Activated T-helper 1 cell treated with anti-CD3 and anti-CD28 coated beads, Interleukin-12 subunit alpha, Interleukin-12 subunit beta, Interleukin-2, Interleukin-4 antibody, amounts not matched to agents 30 ng/mL and 10 ng/mL and 1 ng/mL, durations not matched to agents 14 hours and 24 hours and 36 hours (primary cell): ENCODE measurements at places on chromosomes 7 and 10.

DNA sequence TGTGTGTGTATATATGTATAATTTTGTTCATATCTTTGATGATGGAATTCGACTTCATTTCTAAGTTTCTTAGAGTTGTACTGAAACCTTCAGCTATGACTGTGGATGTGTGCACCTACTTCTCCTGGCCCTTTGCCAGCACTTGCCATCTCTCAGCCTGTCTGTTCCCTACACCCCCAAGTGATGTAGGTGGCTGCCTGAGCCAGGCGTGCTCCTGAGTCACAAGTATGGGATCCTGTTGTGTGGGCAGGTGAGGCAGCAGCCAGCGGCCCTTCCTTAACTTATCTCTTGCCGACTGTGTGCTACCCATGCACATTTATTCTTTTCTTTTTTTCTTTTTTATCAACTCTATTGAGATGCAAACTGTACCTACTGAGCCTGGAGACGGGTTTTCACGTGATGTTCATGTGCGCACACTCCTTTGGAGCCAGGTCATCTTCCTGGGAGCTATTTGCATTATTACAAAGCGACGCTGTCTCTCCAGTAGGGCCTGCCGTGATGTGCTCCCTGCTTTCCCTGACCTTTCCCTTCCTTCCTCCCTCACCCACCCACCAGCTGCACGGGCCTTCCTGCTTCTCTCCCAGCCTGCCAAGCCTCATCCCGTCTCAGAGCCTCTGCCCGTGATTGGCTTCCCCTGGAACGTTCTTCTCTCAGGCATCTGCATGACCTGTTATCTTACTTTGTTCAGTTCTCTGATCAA lies 31.3 kb upstream of the GALNT11 start:
- H3K4me3 ChIP-seq: no peak overlapping the region
- no peak overlapping the region for H3K27ac ChIP-seq
- H3K4me1 ChIP-seq: no peaks in the 10 kb centered on the region
- DNase-seq: no peak
- peaks cover 27% of the 10 kb centered on the region for H3K27me3 ChIP-seq

- H3K4me3 ChIP-seq: no peak overlapping the region
- no peak overlapping the region for H3K27ac ChIP-seq
- H3K27me3 ChIP-seq: no peaks in the 10 kb centered on the region
These were observed 119.9 kb downstream of the ADCYAP1R1 start for GRCh38 chr7:31171984-31172383.

DNA sequence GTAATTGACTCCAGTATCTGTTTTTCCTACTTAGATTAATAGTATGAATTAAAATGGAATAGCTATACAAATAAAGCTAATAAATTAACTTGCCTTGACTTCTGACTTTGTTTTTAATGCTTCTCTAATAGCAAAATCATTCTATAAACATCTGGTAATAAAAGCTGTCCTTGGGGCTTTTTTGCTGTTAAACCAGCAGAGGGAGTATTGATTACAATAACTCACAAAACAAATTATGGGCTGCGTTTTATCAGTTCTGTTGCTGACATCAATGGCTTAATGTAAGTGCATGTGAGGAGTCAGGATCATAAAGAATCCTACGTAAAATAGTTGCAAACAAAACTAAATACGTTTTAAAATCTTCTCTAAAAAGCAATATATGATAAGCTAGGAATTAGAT lies 667.8 kb downstream of the PCDH15 start:
- no peaks in the 10 kb centered on the region for H3K4me1 ChIP-seq
- H3K36me3 ChIP-seq: no peaks in the 10 kb centered on the region
- no peaks in the 10 kb centered on the region for H3K27me3 ChIP-seq
- H3K4me3 ChIP-seq: no peak overlapping the region
- H3K27ac ChIP-seq: no peak overlapping the region

DNA sequence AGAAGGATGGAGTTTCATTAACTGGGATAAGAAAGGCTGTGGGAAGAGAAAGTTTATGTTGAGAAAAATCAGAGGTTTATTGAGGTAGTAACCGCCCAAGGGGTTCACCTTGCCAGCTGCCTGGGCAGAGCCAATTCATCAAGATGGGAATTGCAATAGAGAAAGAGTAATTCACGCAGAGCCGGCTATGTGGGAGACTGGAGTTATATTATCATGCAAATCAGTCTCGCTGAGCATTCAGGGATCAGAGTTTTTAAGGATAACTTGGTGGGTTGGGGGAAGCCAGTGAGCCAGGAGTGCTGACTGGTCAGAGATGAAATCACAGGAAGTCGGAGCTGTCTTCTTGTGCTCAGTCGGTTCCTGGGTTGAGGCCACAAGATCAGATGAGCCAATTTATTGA lies 70.6 kb downstream of the MALRD1 start:
- no peaks in the 10 kb centered on the region for H3K36me3 ChIP-seq
- no peaks in the 10 kb centered on the region for H3K27me3 ChIP-seq
- H3K4me1 ChIP-seq: no peaks in the 10 kb centered on the region
- no peak overlapping the region for H3K4me3 ChIP-seq
- no peak overlapping the region for H3K27ac ChIP-seq

DNA sequence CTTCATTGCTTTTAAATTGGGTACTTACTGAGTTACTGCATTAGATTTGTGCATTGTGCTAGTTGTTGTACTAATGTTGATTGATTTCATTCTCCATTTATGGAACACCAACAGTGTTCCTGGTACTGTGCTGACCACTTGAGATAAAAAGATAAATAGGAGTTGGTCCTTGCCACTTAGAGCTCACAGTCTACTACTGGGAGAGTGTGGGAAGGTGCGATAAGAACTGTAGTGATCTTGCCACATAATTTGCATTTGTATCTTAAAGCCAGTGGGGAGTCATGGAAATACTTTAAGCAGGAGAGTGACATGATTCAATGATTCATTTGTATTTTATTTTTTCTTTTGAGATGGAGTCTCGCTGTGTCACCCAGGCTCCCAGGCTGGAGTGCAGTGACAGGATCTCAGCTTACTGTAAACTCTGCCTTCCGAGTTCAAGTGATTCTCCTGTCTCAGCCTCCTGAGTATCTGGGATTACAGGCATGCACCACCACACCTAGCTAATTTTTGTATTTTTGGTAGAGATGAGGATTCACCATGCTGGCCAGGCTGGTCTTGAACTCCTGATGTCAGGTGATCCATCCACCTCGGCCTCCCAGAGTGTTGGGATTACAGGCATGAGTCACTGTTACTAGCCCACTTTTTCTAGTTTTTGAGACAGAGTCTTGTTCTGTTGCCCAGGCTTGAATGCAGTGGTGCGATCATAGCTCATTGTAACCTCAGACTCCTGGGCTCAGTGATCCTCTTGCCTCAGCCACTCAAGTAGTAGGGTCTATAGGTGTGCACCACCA lies 51.2 kb upstream of the TMEM248 start:
- H3K36me3 ChIP-seq: no peaks in the 10 kb centered on the region
- H3K4me3 ChIP-seq: no peak overlapping the region
- H3K27me3 ChIP-seq: no peaks in the 10 kb centered on the region
- no peaks in the 10 kb centered on the region for H3K4me1 ChIP-seq

- H3K27me3 ChIP-seq: no peaks in the 10 kb centered on the region
- H3K4me3 ChIP-seq: no peak overlapping the region
- DNase-seq: no peak
- H3K27ac ChIP-seq: no peak overlapping the region
- no peaks in the 10 kb centered on the region for H3K4me1 ChIP-seq
These were observed 1673.4 kb downstream of the REEP3 start for GRCh38 chr10:65194555-65194954.

DNA sequence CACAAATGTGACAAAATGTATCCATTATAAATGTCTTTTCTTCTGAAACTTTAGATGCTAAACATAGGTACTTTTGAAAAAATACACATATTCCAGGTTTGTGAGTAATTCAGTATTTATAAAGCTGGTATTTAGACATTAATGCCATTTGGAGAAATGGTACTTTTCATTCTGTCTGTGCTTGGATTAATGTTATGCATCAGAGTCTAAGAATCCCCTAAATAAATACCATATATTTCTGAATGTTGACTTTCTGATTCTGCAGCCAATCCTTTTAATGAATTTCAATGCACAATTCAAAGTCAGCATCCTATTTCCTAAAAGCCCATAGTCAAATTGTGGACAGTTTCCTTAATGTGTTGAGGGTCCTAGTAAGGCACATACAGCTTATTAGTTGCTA lies 145.0 kb downstream of the DKK1 start:
- H3K36me3 ChIP-seq: no peaks in the 10 kb centered on the region
- no peak overlapping the region for H3K27ac ChIP-seq
- no peak for DNase-seq
- H3K4me3 ChIP-seq: no peak overlapping the region

DNA sequence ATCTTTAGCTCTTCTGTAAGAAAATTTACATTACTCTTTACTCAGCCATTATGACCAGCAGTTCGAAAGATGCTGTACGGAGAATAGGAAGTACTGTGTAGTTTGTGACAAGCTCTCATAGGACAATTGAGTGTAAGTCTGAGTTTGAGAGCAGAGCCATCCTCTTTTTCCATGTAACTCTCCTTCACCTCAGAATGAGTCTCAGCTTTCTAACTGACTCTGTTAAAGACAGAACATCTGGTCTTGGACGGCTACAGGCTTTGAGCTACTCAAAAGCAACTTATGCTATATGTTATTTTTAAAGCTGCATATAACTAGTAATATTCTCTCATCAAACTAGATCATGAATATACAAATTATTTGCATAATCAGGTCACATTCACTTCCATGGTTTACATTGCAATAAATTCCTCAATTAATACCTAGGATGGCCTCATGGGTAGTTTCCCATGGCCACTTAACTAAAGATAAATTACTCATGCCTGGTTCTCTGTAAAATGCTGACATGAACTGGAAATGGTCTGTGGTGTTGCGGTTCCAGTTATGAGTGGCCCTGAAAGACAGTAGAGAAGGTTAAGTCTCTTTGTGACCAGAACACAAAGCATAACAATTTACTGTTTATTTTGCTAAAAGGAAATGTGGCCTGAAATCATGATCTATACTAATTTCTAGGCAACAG lies 358.7 kb downstream of the PHF14 start:
- no peak overlapping the region for H3K27ac ChIP-seq
- H3K27me3 ChIP-seq: no peaks in the 10 kb centered on the region
- H3K36me3 ChIP-seq: no peaks in the 10 kb centered on the region
- no peak for DNase-seq
- no peak overlapping the region for H3K4me3 ChIP-seq

- no peaks in the 10 kb centered on the region for H3K4me1 ChIP-seq
- H3K36me3 ChIP-seq: peaks cover 7% of the 10 kb centered on the region
These were observed 115.7 kb downstream of the PARP12 start for GRCh38 chr7:139947021-139947420.

DNA sequence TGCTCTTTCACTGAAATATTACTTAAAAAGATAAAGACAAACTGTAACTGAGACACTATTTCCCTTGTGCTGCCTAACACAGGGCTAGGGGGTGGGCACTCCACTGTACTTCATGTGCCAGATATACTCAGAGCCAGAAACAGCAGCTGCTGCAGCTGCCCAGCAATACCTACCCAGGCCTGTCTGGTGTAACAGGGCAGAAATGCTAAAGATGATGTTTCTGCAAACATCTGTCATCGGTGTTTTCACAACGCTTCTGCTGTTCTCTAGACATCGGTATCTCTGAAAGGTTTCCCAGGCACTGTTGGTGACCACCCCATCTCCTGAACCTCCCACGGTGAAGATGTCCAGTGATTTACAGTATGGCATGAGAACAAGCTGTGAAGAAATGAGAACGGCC lies 42.7 kb downstream of the LAMB1 start:
- H3K27me3 ChIP-seq: peaks cover 9% of the 10 kb centered on the region
- H3K27ac ChIP-seq: no peak overlapping the region
- H3K36me3 ChIP-seq: no peaks in the 10 kb centered on the region
- no peak overlapping the region for H3K4me3 ChIP-seq
- no peaks in the 10 kb centered on the region for H3K4me1 ChIP-seq

DNA sequence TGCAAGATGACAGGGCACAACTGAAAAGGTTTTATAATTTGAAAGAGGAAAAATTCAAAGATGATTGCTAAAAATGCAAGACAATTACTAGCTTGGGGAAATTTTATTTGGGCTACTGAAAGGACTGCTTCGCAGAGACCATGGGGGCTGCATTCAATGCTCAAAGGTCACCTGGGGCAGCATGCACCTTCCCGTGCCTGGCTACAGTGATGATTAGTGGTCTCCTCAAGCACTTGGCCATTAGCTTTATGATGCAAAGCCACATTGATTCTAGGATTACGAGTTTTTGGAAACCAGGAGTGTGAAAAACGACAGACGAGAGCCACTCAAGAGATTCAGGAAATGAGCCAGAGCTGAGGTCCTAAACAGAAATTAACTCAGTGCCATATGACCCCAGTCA lies 764.6 kb downstream of the PHTF2 start:
- no peaks in the 10 kb centered on the region for H3K27me3 ChIP-seq
- H3K4me1 ChIP-seq: no peaks in the 10 kb centered on the region
- DNase-seq: no peak
- no peak overlapping the region for H3K27ac ChIP-seq
- H3K36me3 ChIP-seq: no peaks in the 10 kb centered on the region
- no peak overlapping the region for H3K4me3 ChIP-seq

- H3K4me3 ChIP-seq: no peak overlapping the region
- H3K36me3 ChIP-seq: no peaks in the 10 kb centered on the region
- DNase-seq: no peak
- H3K27ac ChIP-seq: no peak overlapping the region
- peaks cover 11% of the 10 kb centered on the region for H3K4me1 ChIP-seq
- H3K27me3 ChIP-seq: peaks cover 2% of the 10 kb centered on the region
These were observed 19.9 kb downstream of the TMEM72 start for GRCh38 chr10:44930904-44931620.

DNA sequence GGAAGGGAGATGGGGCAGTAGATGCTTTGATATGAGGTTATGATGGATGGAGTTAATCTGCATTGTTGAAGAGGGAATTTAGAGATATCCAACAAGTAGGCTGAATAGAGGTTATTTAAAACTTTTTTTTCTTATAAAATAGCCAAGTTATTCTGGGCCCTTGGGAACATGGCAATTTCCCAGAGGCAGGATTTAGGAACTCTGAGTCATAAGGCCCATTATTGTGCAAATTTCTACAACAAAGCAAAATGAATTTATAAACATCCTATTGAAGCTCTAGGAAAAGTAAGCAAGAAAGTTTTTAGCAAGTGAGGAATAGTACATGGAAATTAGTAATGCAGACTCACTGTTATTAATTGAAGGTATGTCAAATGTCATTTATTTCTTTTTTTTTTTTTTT lies 160.9 kb upstream of the NPY start:
- no peak overlapping the region for H3K27ac ChIP-seq
- H3K4me1 ChIP-seq: no peaks in the 10 kb centered on the region
- no peaks in the 10 kb centered on the region for H3K27me3 ChIP-seq
- H3K4me3 ChIP-seq: no peak overlapping the region
- H3K36me3 ChIP-seq: no peaks in the 10 kb centered on the region

DNA sequence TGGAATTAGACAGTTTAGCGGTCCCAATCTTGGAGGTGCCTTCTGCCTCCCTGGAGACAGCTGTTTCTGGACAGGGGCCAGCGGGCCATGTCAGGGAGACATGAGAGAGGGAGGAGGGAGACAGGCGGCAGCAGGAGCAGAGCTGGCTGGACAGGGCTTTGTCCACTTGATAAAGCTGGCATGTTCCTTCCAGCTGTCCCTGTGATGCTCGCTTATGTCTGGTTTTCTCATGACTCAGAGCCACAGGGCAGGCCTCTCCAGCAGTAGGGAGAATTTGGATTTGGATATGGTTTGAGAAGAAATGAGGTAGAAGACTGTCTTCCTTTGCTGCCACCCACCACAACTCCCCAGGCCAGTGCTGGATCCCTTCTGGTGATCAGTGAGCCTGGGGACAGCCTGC lies 51.7 kb upstream of the SORCS3 start:
- no peak overlapping the region for H3K27ac ChIP-seq
- no peak overlapping the region for H3K4me3 ChIP-seq
- no peaks in the 10 kb centered on the region for H3K4me1 ChIP-seq
- H3K36me3 ChIP-seq: no peaks in the 10 kb centered on the region
- H3K27me3 ChIP-seq: peaks cover 4% of the 10 kb centered on the region
- no peak for DNase-seq

GRCh38 chr10:5840314-5841307 lies 27.4 kb upstream of the GDI2 start:
- no peaks in the 10 kb centered on the region for H3K36me3 ChIP-seq
